ENCODE measurements at places on chromosomes 4 and X.

GRCh38 chrX:13638826-13639225 is 14.1 kb upstream of the TCEANC start:
- DNase-seq = no peak

- no peak for DNase-seq
Observed at GRCh38 chrX:69015564-69016292, 149.5 kb downstream of the PJA1 start.

DNA sequence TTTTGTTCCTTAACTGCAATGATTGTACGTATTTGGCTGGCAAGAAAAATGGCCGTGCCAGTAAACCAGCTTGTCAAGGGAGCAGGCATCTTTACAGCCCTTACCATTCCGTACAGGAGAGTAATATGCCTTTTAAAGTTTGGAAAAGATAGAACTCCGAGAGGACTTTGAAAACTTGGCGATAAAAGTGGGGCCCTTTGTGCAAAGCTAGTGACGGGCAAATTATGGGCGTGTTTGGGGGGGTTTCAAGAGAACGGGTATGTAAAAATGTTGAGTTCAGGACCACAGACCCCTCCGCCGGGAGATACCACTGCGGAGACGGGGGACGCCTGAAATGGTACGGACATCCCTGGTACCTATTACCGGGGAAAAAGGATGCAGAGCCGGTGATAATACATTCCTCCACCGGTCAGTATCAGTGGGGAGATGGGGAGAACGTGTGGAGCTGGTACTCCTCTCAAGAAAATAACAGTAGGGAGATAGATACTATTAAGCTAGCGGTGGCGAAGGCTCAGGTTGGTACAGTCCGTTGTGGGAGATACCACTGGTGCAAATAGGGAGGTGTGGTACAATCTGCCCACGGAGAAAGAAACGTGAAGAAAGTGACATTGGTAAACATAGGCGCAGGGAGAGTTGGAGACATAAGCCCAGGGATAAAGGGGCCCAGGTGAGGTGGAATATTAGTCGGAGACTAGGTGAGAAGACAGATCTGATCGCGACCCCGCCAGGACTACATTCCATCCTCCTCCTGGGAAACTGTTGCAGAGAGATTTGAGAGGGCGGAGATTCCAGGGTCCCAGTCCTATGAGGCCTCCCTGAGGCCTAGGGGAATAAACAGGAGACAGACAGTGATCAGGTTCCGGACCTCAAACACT is 14.5 kb downstream of the SPACA5 start:
- DNase-seq = peak; percentile 83

- no peak for DNase-seq
Observed at GRCh38 chr4:155694100-155694785, 27.6 kb downstream of the GUCY1A1 start.

- DNase-seq = no peak
Observed at GRCh38 chr4:33386764-33387163, 2666.6 kb downstream of the PCDH7 start.

GRCh38 chr4:76747563-76747962 is 150.4 kb downstream of the SOWAHB start:
- DNase-seq = no peak

DNA sequence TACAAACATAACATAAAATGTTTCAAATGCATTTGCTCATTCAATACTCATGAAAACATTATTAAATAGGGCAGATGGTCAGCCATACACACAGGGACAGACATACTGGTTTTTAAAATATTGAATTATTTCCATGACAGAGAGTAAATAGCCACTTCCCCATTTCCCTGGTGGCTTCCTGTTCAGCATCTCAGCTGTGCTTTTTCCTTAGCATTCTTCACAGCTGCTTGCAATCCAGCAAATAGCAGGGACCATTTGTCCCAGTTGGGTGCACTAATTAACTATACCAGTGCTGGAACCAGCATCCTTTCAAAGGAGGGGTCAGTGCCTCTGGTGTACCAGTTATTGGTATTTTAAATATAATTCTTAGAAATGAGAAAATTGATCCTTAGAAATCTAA is 964.7 kb downstream of the RAB28 start:
- no peak for DNase-seq

- DNase-seq = no peak
Observed at GRCh38 chr4:1741208-1741607, 19.9 kb downstream of the TACC3 start.

- no peak for DNase-seq
Observed at GRCh38 chr4:99468889-99469288, 33.7 kb upstream of the ADH7 start.

- DNase-seq = peak; percentile 37
Observed at GRCh38 chr4:154506253-154506652, 14.7 kb upstream of the DCHS2 start.

- DNase-seq = no peak
Observed at GRCh38 chr4:83267830-83268475, 16.6 kb downstream of the COQ2 start.

DNA sequence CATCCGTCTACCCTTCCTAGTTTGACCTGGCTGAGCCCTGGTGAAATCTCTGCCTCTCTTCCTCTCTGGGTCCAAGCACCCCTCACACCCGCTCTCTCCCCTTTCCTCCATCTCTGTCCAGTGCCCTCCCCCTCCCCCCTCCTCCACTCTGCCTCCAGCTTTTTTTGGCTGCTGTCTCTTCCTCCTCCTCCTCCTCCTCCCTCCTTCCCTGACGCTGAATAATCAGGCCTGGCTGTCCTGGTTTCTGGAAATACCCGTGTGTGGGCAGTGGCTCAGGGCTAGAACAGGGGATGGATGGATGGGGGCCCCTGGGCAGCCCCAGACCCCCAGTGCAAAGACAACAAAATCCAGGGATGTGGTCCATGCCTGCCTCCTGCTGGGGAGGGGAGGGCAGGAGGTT is 4.7 kb upstream of the SYP start:
- DNase-seq = no peak

DNA sequence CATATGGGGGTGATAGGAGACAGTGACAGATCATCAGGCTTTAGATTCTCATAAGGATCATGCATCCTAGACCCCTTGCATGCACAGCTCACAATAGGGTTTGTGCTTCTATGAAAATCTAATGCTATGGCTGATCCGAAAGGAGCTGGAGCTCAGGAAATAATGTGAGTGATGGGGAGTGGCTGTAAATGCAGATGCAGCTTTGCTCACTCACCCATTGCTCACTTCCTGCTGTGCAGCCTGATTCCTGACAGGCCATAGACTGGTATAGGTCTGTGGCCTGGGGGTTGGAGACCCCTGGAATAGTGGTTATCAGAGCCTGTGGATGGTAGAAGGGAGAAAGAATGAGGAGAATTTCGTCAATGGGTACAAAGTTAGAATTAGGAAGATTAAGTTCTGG is 2751.1 kb downstream of the ARAP2 start:
- no peak for DNase-seq

DNA sequence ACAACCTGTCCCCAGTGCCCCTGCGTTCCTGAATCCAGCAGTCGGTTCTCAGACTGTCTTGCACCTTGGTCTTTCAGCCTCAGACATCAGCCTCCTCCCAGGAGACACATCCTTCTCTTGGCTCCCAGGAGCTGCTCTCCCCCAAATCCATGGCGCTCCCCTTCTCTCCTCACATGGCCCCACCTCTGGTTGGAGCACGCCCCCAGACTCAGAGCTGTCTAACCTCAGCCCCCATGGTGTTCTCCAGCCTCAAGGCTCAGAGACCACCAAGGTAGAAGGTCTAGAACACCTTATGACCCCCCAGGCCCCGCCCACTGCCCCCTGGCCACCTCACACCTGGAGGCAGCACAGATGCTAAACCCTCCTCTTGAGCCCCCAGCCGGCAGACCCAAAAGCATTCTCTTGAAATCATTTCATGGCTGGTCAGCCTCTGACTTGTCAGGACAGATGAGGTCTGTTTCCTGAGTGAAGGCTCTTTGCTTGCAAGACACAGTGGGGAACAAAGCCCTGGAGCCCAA is 47.9 kb downstream of the ADRA2C start:
- no peak for DNase-seq

DNA sequence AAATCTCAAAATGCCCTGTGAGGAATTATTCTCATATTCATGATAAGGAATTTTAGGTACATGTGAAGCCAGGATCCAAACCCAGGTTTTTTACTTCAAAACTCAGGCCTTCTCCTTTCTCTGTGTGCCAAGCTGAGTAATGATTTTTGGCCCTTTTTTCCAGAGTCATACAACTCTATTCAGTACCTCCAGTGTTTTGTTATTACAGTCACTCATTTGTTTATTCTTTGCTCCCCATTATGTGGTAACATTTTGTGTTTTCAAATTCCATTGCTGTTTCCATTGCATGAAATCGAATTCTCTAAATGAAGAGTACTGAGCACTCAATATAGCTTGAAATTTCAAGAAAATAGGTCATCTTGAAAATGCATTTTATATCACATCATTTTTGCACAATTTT is 315.4 kb downstream of the NR3C2 start:
- DNase-seq = no peak

GRCh38 chr4:152807294-152807829 is 27.6 kb downstream of the ARFIP1 start:
- DNase-seq = no peak

DNA sequence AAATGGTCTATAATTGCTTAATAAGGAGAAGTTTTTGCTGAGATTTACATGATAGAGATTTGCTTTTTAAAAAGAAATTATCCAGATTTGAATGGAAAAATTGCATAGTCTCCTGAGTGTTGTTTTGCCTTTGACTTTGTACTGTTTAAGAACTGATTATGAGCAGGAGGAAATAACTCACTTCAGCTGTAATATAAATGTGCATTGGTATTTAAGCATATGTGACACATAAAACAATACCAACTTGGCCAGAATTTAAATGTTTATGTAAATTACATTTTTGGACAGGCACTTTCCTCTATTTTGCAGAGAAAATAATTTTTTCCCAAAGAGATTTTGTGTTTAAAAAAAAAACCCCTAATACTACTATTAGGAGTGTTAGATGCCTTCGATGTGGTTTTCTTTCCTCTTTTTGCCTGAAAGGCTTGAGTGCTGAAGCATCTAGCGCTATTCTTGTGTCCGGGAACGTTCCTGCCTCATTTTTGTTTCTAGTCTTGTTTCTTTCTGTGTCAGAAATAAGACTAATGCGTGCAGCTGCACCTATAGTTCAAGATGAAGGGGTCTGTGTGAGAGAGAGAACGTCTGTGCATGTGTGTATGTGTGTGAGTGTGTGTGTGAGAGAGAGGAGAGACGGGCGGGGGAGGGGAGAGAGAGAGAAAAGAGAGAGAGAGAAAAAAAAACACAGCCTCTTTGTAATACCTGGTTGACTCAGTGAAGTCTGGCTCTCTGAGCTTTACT is 60.8 kb downstream of the TBL1X start:
- peak; percentile 19 for DNase-seq

DNA sequence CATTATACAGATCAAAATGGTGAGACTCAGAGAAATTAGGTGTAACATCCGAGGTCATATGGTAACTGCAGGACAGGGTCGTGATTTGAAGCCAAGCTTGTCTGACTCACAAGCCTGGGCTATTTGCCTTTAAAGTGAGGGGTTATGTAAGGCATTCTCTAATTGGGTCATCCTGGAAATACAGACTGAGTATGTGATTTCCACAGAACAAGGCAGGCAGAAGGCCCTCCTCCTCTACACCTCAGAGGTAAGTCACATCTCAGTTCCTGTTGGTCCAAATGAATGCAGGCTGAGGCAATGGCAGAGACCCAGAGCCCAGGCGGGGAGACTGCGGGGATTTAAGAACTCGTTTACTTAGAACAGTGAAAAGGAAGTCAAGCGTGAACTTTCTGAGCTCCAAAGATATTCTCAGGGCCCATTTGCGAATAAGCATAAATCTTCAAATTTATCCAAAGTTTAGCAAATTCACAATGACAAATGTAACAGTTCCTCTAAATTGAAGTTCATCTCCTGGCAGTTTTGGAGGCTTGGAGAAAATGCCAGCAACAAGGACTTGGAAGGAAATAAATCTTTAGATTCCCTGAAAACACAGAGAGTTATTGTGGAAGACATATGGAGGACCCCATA is 153.3 kb downstream of the LDB2 start:
- DNase-seq = no peak

DNA sequence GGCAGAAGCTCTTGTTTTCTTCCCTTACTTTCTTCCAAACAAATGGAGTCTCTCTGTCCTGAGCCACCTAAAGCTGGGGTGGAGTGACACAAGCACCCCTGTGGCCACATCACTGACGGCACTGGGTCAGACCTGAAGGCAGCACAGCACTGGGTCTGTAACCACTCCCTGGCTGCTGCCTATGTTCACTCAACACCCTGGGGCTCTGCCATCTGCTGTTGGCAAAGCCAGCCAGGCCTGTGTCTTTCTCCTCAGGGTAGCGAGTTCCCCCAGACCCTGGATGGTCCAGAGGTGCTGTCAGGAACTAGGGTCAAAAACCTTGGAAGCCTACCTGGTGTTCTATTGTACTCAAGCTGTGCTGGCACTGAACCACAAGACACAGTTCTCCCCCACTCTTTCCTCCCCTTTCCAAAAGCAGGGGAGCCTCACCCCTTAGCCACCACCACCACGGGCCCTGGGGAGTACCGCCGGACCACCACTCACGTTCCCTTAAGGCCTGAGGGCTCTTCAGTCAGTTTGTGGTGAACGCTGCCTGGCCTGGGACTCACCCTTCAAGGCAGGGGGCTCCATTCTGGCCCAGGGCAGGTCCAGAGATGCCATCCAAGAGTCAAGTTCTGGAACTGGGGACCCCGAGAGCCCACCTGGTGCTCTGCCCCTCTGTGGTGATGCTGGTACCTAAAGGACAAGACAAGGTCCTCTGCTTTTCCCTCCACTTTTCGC is 31.5 kb downstream of the TMEM271 start:
- no peak for DNase-seq

GRCh38 chr4:17523662-17524061 is 8.7 kb downstream of the CLRN2 start:
- no peak for DNase-seq

DNA sequence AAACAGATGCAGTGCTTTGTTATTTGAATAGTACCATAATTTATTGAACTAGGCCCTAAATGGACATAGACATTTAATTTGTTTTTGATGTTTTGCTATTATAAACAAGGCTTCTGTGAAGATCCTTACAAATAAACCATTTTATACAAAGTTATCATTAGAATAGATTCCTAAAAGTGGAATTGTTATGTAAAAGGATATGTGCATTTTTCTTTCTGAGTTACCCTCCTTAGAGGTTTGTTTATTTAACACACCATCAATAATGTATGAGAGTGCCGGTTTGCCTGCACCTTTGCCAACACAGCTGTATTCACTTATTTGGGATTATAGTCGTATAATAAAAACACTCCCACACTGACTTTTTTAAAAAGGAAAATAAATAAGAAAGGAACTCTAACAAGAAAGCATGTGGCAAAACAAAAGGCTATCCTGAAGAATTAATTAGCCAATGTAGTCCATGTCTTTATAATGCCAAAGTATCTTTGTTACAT is 84.8 kb downstream of the PAK3 start:
- no peak for DNase-seq

GRCh38 chr4:108840426-108840975 is 77.6 kb upstream of the ETNPPL start:
- no peak for DNase-seq

GRCh38 chr4:74659576-74660411 is 134.5 kb downstream of the BTC start:
- no peak for DNase-seq

DNA sequence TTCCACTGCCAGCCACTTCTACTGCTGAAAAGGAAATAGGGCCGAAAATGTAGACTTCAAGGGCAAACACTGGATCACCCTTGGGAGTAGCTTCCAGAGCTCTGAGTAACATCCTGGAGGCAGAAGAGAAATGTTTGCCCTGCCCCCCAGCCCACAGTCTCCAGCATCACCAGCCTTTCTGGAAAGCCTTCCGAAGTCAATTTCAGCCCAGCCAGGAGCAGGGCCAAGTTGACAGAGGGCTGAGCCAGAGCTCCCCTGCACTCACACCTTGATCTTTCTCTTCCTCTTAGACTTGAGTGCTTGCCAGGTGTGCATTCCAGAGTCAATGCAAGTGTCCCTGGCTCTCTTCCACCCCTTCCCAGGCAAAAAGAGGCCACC is 35.2 kb downstream of the SLC25A5 start:
- no peak for DNase-seq
